GM03348 (cell line): ENCODE measurements at places on chromosomes 11 and 22.

DNA sequence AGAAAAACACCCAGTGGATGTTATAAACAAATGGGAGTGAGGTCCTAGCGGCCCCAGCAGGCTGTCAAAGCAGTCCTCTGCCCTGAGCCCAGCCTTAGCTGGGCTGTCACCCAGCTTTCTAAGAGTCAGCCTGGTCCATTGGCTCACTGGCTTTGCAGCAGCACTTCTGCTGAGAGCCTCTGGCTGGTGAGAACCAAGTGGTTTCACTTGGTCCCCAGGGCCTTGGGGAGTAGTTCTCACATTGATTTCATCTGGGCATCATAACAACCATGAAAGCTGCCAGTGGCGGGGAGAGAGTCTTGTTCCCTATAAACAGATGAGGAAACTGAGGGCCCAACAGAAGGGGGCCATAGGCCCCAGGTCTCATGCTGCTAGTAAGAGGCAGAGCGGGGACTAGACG, 11.4 kb downstream of the SEC14L6 start:
- no peak for DNase-seq

DNA sequence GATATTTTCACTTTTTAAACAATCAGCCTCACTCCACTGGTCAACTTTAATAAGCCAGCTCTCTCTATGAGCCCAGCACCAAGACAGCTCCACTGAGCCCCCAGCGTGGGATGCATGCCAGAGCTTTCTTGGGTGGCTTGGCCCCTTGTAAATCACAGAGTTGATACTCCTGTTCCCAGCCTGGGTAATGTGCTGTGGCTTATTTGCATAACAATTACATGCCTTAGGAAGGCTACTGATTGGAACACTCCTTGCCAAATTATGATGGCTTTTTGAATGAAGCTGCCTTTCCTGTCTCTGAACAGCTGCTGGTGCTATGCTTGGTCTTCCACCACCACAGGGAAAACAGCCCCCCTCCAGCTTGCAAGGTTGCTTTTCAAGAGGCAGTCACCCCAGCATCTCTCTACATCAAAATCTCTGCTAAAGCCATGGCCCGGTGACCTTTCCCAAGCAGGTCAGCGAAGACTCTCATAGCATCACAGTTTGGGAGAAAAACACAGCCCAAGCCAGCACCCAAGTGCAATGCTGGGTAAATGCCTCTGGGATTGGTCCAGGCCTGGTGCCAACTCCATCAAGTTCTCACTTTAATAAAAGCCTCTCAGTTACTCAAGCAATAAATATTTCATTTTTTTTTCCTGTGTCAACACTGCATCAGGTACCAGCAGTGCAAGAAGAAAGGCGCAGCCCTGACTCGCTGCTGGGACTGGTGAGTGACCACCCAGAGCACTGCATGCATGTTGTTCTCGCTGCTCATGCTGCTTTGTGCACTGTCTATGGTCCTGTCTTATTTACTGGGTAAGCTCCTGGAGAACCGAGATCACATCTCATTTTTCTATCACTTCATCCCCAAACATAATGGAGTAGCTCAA, 549.3 kb downstream of the OPCML start:
- no peak for DNase-seq

- DNase-seq = peak; percentile 64
Measured at GRCh38 chr11:43579171-43579918, 101.2 kb upstream of the HSD17B12 start.

- DNase-seq = no peak
Measured at GRCh38 chr22:31439808-31440207, 40.4 kb downstream of the DRG1 start.

- no peak for DNase-seq
Measured at GRCh38 chr11:14258221-14258935, 100.6 kb downstream of the RRAS2 start.

DNA sequence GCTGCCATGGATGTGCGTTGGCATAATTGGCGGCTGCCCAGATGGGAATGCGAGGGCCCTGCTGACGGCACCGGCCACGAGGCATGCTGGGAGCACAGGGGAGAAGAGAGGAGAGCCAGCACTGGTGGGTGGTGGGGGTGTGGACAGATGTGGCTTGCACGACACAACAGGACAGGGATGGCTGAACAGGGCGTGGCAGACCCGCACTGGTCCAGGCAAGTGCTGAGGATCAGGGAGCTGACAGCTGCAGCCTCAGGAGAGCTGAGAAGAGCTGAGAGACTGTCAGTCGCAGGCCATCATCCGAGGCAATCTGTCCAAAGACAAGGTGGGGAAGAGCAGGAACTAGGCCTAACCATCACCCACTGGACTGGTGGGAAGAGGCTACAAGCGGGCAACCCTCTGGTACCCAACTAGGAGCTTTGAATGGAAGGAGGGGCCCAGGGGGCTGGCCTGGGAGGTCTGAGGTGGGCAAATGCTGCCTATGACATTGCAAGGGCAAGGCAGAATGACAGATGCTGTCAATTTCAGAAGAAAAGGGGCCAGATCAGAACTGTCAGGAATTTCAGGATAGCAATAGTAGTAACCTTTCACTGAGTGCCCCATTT, 2.4 kb downstream of the GNB1L start:
- DNase-seq = no peak

DNA sequence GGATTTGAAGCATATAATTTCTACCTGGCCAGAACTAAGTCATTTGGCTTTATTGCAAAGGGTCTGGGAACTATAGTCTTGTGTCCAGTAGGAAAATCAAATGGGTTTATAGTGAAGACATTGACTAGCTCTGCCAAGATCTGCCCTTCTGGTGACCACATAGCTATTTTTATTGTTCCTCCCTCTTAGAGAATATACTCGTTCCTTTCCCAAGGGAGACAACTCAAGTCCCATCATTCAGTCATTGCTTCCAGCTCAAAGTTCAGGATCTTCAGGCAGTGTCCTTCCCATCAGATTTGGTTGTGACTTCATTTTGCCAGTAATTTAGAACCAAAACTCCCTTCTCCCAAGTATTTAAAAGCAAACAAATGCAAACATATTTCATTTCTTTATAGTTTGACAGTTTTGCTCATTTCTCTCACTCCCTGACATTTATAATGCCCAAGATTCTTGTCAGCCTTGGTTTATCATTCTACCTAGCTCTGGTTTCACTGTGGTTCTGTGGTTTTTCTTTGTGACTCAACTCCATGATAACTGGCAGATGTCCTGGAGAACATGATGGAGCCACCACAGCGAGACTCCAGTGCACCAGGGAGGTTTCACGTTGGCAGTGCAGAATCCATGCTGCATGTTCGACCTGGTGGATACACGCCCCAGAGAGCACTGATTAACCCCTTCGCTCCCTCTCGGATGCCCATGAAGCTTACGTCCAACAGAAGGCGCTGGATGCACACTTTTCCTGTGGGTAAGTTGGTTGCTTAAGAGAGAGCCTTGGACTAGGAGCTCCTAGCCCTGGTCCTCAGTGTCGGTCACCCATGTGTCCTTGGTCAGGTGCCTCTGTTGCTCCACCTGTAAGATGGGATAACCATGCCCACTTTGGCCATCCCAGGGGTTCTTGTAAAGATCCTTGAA, 64.9 kb downstream of the DEPDC5 start:
- peak; percentile 54 for DNase-seq

GRCh38 chr11:6962673-6963072, 36.4 kb downstream of the ZNF215 start:
- no peak for DNase-seq

DNA sequence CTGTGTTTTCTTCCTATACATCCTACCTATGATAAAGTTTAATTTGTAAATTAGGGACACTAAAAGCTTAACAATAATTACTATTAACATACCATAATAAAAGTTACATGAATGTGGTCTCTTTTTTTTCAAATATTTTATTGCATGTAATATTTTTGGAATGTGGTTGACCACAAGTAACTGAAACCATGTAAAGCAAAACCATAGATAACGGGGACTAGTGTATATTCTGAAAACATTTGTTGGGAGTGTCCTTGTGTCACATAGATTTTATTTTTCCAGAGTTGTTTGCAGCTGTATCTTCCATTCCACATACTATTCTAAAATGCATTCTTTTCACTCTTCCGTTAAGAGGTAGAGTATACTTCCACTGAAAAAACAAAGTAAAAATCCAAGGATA, 200.4 kb downstream of the KIF18A start:
- DNase-seq = no peak
